Activated T-cell treated with anti-CD3 and anti-CD28 coated beads for 1 hour (primary cell): ENCODE measurements at places on chromosomes 13 and 19.

DNA sequence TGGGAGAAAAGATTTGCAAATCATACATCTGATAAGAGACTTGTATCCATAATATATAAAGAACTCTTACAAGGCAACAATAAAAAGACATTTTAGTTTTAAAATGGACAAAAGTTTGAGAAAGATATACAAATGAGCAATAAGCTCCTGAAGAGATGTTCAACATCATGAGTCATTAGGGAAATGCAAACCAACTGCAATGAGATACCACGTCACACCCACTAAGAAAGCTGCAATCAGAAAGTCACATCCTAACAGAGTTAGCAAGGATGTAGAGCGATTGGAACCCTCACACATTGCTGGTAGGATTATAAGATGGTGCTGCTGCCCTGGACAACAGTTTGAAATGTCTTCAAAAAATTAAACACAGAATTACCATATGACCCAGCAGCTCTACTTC is 50.3 kb downstream of the GSX1 start:
- no peak for DNase-seq

- no peak for DNase-seq
Measured at GRCh38 chr13:99709134-99709533, 207.9 kb downstream of the TM9SF2 start.

- no peak for DNase-seq
Measured at GRCh38 chr13:111132948-111133347, 17.8 kb downstream of the ARHGEF7 start.

DNA sequence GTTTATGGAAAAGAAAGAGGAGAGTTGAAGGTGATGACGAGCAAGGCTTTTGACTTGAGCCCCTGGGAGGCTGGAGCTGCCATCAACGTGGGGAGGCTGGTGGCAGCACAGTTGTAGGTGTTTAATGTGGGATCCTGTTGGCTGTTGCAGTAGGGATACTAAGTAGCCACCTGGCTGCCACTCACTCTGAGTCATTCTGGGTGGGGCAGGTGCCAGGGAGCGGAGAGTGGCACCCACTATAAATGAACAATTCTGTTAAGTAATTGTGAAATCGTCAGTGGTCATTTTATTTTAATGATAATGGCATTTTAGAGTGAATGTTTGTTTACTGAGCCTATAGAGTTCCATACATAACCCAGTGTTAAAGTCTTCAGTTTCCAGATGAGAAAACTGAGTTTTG is 9.8 kb downstream of the ZNF317 start:
- DNase-seq = no peak

DNA sequence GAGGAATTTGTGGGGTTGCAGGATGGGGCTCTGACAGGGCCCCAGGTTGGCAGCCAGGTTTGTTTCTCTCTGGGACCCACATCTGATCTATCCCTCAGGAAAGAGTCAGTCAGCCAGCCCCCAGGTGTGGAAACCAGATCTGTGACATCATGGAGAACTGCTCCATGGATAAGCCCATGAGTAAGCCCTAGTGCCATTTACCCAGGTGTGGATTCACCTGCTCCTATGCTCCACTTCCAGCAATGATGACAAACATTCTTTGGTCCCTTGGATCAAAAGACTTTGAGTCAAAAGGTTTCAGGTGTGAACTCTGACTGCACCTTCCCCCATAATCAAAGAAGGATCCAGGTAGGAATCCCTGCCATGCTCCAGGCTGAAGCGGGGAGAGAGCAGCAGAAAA is 26.9 kb upstream of the IGFL4 start:
- DNase-seq = no peak

DNA sequence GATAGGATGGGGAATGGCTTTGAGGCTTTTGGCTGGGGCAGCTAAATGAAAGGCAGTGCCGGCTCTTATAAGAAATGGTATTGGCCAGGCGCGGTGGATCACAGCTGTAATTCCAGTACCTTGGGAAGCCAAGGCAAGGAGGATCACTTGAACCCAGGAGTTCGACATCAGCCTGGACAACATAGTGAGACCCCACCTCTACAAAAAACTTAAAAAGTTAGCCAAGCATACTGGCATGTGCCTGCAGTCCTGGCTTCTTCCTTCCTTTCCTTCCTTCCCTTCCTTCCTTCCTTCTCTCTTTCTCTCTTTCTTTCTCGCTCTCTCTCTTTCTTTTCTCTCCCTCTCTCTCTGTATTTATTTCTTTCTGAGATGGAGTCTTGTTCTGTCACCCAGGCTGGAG is 3.1 kb downstream of the CA11 start:
- DNase-seq = no peak

DNA sequence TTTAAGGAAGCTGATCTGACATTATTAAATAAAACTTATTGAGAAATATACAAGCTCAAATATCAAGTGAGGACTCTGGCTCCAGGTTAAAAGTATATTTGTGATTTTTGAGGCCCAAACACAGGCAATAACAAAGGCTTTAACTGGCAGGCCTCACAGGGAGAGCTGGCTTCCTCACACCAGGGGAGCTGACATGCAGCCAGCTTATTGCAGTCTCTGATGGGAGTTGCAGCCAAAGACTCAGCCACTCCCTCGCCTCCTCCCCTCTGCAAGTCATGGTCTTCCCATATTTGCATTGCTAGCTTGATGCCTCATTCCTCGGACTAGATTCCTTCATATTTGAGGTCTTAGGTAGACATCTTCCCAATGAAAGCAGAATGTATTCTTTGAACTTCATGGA is 647.1 kb upstream of the SLITRK6 start:
- DNase-seq = no peak

GRCh38 chr19:49616945-49617344 is 23.0 kb downstream of the RRAS start:
- no peak for DNase-seq

GRCh38 chr19:13207237-13207845 is 57.1 kb downstream of the IER2 start:
- no peak for DNase-seq

DNA sequence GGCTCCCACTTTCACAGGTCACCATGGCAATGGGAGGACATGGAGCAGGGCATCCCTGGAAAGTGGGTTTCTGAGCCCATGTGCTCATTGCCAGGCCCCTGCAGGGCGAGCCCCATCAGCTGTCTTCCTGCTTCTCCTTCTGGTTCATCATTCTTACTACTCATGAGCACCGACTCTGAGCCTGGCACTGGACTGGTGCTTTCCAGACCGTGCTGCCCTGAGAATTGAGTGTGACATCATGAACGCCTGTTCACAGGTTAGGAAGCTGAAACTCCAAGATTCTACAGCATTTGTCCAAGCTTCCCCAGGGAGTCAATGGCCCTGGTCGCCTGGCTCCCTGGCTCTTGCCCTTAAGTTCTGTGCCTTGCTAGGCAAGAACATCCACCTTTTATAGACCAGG is 210.4 kb upstream of the ZNF536 start:
- no peak for DNase-seq

DNA sequence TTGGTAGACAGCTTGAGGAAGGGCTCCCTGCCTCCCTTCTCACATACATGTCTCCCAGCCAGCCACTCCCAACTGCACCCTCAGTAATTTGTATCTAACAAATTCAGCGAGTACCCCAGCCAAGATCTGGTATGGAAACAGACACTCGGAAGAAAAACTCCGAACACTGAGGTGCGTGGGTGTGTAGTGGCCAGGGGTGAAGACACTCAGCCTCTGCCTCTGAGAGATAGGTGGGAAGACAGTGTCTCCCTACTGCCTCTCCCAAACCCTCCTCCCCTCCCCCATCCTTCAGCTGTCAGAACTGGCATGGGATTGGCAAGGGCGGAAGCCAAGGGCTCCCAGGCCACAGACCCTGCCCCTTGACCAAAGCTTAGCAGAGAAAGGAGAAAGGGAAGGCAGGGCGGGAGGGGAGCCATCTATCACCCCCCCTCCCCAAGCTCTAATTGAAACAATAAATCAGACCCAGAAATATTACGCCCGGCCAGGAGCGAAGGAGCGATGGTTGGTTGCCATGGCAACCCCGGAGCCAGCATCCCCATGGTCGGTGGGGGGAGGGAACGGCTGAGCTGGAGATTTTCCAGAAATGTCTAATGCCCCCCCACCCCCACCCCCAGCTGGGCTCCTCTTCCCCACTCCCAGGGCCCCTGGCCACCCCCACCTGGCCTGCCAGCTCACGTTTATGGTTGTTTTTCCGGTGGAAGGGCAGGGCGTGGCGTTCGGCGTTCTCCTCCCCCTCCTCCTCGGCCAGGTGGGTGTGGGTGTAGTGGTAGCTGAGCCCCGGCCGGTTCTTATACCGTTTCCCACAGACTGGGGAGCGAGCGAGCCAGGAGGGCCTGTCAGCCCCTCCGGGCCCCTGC is 7.0 kb downstream of the DPF1 start:
- no peak for DNase-seq

DNA sequence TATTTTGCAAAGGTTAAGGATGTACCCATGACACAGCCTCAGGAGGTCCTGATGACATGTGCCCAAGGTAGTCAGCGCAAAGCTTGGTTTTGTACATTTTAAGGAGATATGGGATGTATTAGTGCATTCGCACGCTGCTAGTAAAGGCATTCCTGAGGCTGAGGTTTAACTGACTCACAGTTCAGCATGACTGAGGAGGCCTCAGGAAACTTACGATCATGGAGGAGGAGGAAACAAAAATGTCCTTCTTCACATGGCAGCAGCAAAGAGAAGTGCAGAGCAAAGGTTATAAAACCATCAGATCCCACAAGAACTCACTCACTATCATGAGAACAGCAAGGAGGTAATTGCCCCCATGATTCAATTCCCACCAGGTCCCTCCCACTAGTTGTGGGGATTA is 1017.4 kb downstream of the EFNB2 start:
- no peak for DNase-seq
